ENCODE measurements at places on chromosomes 4 and X.
A peak's percentile ranks its signal among the peaks of the same experiment; 100 is the strongest.

- H3K4me1 ChIP-seq: no peaks in the 10 kb centered on the region
- no peak overlapping the region for H3K27ac ChIP-seq
- no peaks in the 10 kb centered on the region for H3K36me3 ChIP-seq
- DNase-seq: no peak
- H3K27me3 ChIP-seq: peaks cover 61% of the 10 kb centered on the region
- H3K4me3 ChIP-seq: no peak overlapping the region
Observed at GRCh38 chr4:4847011-4847410, 12.5 kb upstream of the MSX1 start.

- H3K27me3 ChIP-seq: no peaks in the 10 kb centered on the region
- DNase-seq: peak; percentile 91
- no peaks in the 10 kb centered on the region for H3K4me1 ChIP-seq
- no peak overlapping the region for H3K27ac ChIP-seq
- H3K36me3 ChIP-seq: no peaks in the 10 kb centered on the region
Observed at GRCh38 chrX:101799387-101799786, 132.4 kb downstream of the ZMAT1 start.

DNA sequence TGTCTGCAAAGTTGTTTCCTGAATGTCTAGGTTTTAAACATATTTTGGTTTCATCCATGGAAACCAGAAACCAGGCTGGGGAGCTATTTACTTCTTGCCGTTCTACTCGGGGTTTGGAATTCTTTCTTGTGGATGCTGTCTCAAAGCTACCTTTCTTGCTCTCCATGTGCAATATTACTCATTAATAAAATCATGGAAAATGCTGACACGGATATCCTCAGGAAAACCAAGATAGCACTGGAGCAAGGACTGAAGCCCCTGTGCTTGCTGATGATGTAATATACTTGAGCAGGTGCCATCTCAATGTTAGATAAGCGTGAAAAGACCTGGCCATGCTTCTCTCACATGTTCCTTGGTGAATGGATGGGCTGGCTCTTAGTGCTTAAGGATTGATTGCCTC lies 41.5 kb upstream of the HPF1 start:
- H3K4me1 ChIP-seq: no peaks in the 10 kb centered on the region
- no peaks in the 10 kb centered on the region for H3K36me3 ChIP-seq
- H3K27ac ChIP-seq: no peak overlapping the region
- no peak for DNase-seq
- H3K27me3 ChIP-seq: no peaks in the 10 kb centered on the region

- no peaks in the 10 kb centered on the region for H3K36me3 ChIP-seq
- H3K4me1 ChIP-seq: no peaks in the 10 kb centered on the region
- no peaks in the 10 kb centered on the region for H3K27me3 ChIP-seq
- no peak for DNase-seq
Observed at GRCh38 chr4:100130964-100131363, 59.3 kb downstream of the DDIT4L start.

- H3K4me3 ChIP-seq: no peak overlapping the region
- H3K27ac ChIP-seq: no peak overlapping the region
- no peaks in the 10 kb centered on the region for H3K27me3 ChIP-seq
- peaks cover 32% of the 10 kb centered on the region for H3K36me3 ChIP-seq
- no peak for DNase-seq
Observed at GRCh38 chr4:140130677-140131076, 23.3 kb downstream of the MAML3 start.

GRCh38 chrX:38004046-38004445 lies 2.3 kb upstream of the SYTL5 start:
- no peak for DNase-seq
- no peaks in the 10 kb centered on the region for H3K4me1 ChIP-seq
- H3K27me3 ChIP-seq: no peaks in the 10 kb centered on the region
- H3K36me3 ChIP-seq: no peaks in the 10 kb centered on the region
- H3K4me3 ChIP-seq: no peak overlapping the region

GRCh38 chr4:6270636-6271121 lies 1.0 kb downstream of the WFS1 start:
- peaks cover 2% of the 10 kb centered on the region for H3K4me1 ChIP-seq
- peak overlapping the region; percentile 78 for H3K4me3 ChIP-seq
- DNase-seq: no peak

DNA sequence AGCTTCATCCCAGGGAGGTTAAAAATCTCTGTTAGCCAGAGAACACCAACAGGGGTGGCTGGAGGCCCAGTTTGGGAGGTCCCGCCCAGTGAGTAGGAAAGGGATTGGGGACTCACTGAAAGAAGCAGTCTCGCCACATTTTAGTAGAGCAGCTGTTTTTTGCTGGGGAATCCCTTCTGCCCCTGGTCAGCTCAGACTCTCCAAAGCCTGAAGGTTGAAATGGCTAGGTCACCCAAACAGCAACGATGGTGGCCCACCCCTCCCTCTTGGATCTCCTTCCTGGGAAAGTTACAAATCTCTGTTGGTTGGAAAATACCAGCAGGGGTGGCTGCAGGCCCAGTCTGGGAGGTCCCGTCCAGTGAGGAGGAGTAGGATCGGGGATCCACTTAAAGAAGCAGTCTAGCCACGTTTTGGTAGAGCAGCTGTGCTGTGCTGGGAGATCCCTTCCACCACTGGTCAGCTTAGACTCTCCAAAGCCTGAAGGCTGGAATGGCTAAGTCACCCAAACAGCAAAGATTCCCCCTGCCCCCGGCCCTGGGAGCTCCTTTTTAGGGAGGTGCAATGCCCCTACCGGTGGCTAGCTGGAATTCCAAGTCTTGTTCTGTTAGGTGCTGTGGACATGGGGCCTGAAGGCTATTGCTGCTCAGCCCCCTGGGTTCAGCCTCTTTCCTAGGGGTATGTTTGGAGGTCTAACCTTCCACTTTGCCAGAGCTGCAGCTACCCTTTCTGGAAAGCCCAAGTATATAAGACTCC lies 40.0 kb upstream of the TEX13A start:
- DNase-seq: peak; percentile 73
- no peaks in the 10 kb centered on the region for H3K36me3 ChIP-seq
- H3K4me1 ChIP-seq: no peaks in the 10 kb centered on the region
- no peaks in the 10 kb centered on the region for H3K27me3 ChIP-seq
